ENCODE measurements at places on chromosomes 16 and 17.
A peak's percentile ranks its signal among the peaks of the same experiment; 100 is the strongest.

DNA sequence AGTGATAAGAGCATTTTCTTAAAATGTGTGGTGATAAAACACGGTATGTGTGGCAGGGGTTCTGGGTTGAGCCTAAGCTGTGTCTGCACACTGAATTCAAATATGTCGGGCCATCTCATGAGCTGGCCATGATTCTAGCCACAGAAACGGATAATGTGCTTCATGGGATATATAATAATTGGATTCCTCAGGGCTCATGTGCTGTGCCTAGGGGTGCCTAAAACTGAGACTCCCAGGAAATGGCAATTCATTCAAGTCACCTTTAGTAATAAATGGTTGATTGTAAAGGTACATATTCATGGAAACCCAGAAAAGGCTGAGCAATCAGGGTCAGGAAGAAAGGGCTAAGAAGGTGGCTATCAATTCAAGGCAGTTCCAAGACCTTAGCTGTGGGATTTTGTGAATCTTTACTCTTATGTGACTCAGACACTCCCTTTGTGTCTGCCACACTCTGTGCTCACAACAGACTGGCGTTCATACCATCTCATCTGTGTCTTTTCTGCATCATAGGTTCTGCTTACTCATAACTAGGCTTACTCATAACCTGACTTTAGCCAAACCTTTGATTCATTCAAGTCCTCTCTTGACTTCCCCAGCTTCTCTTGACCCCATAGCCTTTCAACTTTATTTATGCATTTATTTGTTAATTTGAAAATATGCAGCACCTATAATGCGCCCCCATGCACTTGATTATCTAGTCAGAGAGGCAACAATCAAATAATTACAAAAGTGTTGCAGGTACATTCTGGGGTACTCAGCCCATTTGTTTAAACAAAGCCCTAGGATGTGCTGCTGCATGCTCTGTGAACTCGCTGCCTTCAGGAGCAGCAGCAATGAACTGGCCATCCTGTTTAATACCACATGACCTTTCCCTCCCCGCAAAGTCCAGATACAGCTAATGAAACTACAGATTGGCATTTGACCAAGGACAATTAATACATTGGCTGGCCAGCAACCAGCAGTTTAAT is 28.4 kb upstream of the MED13 start:
- no peak for DNase-seq

DNA sequence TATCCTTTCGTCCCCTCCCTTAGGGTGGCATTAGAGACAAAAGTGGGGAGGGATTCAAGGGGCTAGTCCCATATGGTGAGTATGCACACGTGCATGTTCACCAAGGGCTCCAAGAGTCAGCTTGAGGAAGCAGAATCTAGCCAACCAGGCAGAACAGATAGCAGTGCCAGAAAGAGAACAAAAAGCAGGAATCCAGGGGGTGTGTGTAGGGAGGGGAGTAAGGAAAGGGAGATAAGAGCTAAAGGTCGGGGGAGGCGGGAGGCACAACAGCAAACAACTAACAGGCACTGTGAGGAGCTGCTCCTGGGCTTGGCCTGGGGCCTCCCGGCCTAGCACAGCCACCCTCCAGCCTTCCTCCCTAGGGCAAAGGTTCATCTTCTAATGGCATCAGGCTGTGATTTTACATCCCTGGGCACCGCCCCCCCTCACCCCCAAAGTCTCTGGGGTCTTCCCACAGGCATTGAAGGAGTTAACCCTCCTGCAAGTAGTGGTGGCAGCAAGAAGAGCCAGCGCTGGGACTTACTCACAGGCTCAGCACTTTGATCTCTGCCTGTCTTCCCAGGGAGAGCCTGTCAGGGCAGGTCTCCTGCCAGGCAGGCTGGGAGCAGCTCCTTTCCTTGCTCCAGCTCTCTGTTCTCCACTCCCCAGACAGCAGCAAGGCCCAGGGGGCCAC is 12.4 kb upstream of the SUPT4H1 start:
- DNase-seq, result no peak

GRCh38 chr16:73122604-73123391 is 74.9 kb upstream of the ZFHX3 start:
- no peak for DNase-seq

GRCh38 chr17:66255112-66255511 is 25.9 kb upstream of the APOH start:
- no peak for DNase-seq

GRCh38 chr17:73630531-73630930 is 13.7 kb downstream of the SDK2 start:
- DNase-seq, result no peak

DNA sequence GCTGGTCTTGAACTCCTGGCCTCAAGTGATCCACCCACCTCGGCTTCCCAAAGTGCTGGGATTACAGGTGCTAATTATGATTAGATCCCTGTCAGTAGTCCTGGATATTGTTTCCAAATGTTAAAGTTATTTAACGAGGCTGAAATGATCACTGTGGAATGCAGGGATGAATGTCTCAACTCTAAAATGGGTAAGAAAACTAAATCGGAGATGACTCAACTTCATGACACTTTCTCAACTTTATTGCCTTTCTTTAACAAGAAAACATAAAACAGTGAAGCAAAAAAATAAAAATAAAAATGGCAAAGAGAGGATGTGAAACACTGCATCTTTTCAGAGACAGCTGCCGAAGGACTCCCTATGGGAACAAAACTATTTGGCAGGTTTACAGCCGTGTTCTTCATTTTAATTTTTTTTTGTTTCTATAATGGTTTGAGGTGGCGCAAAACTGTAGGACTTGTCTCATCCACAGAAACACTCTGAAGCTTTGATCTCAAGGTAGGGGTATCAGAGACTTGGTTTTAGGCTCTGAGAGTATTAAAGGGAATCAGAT is 382.0 kb downstream of the GRIN2A start:
- DNase-seq, result no peak

DNA sequence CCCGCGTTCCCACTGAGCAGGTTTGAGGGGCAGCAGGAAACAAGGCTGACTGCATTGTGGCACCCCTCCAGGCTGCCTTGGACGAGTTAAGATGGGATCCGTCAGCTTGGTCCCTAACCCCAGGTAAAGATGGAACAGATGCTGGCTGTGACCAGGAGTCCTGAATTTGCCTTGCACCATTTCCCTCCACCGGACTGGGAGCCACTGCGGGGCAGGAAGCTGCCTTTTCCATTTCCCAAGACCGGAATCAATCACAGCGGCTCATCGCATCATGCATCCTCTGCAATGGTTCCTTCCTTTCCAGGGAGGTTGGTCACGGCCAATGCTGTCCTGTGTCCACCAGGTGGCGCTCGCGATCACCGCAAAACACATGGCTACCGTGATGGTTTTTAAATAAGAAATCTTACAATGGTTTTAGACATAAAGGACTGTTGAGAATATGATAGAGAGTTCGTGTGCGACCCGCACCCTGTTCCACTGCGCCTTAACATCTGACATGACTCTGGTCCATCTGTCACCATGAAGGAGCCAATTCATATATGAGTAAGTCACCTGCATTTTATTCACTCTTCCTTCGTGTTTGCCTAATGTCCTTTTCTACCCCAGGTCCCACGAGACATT is 6.8 kb upstream of the MEAK7 start:
- no peak for DNase-seq

GRCh38 chr17:15271741-15272140 is 6.6 kb upstream of the PMP22 start:
- no peak for DNase-seq

DNA sequence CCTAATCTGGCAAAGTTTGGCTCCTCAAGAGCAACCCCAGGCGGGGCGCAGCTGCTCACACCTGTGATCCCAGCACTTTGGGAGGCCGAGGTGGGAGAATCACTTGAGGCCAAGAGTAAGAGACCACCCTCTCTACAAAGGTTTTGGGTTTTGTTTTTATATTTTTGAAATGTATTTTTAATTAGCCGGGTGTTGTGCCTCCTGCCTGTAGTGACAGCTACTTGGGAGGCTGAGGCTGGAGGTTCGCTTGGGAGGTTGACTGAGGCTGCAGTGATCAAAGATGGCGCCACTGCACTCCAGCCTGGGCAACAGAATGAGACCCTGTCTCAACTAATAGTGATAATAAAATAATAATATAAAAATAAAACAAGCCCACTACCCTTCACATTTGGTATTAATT is 756 bp upstream of the USP7 start:
- DNase-seq, result no peak

DNA sequence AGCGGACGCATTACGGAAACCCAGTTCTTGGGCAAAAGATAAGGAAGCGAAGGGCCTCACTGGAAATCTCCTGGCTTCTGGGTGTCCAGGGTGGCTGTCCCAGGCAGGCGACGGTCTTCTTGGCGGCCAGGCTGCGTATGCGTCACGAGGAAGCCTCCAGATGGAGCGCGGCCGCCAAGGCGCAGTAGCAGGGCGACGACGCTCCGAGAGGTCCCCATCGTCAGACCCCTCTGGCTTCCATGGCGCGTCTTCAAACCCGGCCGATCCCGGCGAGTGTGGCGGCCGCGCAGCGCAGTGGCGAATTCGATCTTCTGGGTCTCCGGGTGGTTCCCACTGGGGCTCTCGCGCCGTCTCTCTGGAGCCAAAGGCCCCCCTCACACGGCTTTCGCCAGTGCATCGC is 13.8 kb upstream of the ANKRD40CL start:
- no peak for DNase-seq

- DNase-seq, result peak; percentile 77
These were observed 59.1 kb downstream of the OR1D5 start for GRCh38 chr17:3004150-3004801.

DNA sequence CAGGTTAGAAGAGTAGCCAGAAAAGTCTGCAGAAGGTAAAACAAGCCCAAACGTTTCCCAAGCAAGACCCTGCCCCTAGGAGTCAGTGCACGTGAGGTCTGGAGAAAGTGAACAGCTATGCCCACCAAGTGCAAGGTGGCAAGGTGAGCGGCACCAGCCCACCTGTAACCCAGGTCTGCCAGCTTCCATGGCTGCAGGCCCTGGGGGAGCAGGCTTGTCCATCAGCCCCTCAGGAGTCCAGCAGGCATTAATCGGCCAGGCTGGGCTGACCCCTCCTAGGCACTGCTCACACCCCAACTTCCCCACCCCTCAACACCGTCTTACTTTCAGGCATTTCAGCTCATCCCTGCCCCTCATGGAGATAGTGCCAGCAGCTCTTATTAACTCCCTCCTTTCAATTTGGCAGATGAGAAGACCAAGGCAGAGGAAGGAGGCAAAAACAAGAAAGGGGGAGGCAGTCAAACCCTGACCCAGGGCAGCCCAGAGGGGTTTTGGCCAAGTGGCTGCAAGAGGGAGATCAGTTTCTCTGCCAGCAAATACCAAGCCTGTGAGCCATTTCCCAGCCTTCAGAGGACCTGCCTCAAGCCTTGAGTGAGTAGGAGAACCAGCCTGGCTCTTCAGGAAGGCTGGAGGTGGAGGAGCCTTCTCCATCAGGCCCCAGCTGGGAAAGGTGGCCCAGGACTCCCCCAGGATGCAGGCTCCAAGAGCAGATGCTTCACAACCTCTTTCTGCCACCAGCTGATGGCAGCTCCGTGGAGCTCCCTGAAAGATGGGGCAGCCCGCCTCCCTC is 14.7 kb downstream of the BEAN1 start:
- no peak for DNase-seq

DNA sequence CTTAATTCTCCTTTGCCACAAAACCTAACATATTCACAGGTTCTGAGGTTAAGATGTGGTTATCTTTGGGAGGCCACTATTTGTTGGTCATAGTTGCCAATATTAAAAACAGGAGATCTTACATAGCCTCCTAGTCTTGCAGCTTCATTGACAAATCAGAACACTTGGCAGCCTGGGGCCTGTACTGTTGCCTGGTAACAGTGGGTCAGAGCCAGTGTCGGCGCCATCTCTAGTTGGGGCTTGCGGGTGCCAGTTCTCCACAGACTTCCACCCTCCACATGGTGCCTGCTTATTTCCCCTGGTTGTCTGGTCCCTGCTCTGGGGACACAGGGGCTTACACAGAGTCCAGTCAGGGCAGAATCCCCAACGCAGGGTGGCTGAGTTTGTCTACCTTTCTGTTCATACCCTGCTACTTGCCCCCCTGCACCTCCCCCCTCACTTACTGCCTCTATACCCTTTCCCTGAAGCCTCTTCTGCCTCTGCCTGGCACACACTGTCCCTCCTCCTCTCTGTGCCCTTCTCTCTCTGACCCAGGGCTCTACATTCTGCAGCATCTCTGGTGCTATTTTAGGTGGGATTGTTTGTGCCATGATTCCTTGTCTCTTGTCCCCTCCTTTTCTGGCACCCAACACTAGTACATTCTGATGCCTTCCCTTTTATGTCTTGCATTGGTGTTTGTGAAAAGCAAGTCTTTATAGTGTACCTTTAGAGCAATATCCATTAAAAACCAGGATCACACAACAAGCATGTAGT is 13.4 kb downstream of the EPN2 start:
- DNase-seq, result no peak

- DNase-seq, result no peak
These were observed 615 bp downstream of the PRPSAP1 start for GRCh38 chr17:76353004-76353598.

GRCh38 chr16:81106826-81107503 is 10.8 kb upstream of the GCSH start:
- no peak for DNase-seq

- no peak for DNase-seq
These were observed 4.0 kb upstream of the FASN start for GRCh38 chr17:82101767-82102679.

- no peak for DNase-seq
These were observed at the start of gene CCDC40 for GRCh38 chr17:80035937-80036714. TSS of gene CCDC40 (plus strand) at chr17:80036642. CDS start at chr17:80036663, 21 bp downstream.

DNA sequence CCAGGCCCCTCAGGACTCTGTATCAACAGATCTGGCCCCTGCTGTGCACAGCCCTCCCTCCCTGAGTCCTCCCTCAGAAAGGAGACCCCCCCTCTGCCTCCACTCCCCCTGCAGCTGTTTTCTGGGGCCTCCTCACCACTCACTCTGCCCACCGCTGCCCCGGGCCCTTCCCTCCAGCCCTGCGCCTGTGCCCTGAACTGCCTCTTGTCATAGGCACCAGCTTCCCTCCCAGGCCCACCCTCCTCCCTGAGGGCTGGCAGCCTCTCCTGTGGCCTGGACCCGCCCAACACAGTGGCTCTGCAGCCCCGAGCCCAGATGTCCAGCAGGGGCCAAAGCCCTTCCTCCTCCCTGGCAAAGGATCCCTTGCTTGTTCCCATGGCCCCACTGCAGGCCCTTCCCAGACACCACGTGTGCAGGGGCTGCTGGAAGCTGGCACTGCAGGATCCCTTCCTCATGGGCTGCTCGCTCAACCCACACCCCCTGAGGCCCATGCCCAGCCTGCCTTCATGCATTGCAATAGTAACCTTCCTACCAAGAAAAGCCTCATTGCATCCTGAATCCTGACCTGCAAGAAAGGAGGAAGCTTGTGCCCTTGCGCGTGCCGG is 25.8 kb downstream of the GNPTG start:
- DNase-seq, result no peak

GRCh38 chr17:6521586-6521985 is 34.8 kb downstream of the PITPNM3 start:
- DNase-seq, result no peak

GRCh38 chr17:73043686-73044581 is 48.6 kb downstream of the SLC39A11 start:
- no peak for DNase-seq
